ENCODE measurements at places on chromosomes 3 and 15.

DNA sequence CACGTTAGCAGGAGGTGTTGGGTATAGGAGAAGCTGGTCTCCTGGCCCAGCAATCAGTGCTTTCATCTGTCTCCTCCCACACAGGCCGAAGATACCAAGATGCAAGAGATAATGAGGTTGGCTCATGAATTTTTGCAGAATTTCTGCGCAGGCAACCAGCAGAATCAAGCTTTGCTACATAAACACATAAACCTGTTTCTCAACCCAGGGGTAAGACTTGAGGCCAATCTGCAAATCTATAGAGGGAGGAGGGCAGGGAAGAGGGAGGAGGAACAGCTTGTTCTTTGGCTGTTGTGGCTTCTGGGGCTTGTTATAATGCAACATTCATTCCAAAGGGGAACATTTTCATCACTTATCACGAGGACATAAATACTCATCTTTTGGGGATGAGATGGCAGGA lies 195.3 kb downstream of the ITPR1 start:
- no peak for DNase-seq

GRCh38 chr3:17802950-17803349 lies 60.5 kb upstream of the TBC1D5 start:
- DNase-seq, result no peak

GRCh38 chr3:48966367-48966766 lies 23.7 kb upstream of the P4HTM start:
- DNase-seq, result no peak

GRCh38 chr3:60207905-60208304 lies 1043.3 kb downstream of the FHIT start:
- no peak for DNase-seq

GRCh38 chr3:17087509-17087908 lies 202.8 kb downstream of the PLCL2 start:
- no peak for DNase-seq

- DNase-seq, result no peak
These were observed 437.1 kb upstream of the CBLB start for GRCh38 chr3:106305882-106306435.

- no peak for DNase-seq
These were observed 43.7 kb downstream of the ANKRD28 start for GRCh38 chr3:15754047-15754446.

GRCh38 chr15:35181538-35181937 lies 96.4 kb upstream of the NANOGP8 start:
- no peak for DNase-seq

DNA sequence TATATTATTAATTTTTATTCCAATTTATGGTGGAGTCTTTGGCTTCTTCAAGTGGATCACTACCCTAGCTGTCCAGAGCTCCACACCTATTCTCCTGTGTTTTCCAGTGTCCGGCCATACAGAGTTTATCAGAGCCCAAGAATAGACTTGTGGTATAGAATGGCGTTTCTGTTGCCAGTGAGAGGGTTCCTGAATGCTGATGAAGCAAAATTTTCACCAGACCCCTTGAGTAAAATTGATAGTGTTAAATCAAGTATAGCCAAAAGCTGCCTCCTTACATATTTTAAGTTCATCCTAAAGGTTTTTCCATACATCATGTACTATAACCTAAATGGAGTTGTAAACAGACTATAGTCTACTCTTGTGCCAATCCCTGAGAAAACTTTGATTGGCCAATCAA lies 171.5 kb upstream of the CHL1 start:
- DNase-seq, result no peak

GRCh38 chr3:153045150-153045549 lies 116.9 kb upstream of the RAP2B start:
- no peak for DNase-seq

- DNase-seq, result no peak
These were observed 53.8 kb downstream of the RBMS3 start for GRCh38 chr3:29334706-29335105.

DNA sequence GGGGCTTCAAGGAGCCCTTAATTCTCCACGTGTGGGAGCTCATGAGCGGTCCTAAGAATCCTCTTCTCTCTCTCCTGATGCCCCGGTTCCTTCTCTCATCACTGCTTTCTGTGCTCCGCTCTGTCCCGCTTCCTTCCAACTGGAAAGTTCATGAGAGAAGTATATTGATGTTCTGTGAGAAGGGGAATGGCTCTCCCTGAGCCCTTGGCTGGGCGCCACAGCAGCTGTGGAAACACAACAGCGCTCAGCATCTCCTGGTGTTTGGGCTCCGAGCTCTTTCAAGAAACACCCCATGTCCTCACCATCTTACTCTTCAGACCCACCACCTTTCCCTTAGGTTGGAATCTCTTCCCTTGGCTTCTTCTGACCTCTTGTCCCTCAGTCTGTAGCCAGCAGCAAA lies 161.7 kb downstream of the VGLL4 start:
- DNase-seq, result no peak

DNA sequence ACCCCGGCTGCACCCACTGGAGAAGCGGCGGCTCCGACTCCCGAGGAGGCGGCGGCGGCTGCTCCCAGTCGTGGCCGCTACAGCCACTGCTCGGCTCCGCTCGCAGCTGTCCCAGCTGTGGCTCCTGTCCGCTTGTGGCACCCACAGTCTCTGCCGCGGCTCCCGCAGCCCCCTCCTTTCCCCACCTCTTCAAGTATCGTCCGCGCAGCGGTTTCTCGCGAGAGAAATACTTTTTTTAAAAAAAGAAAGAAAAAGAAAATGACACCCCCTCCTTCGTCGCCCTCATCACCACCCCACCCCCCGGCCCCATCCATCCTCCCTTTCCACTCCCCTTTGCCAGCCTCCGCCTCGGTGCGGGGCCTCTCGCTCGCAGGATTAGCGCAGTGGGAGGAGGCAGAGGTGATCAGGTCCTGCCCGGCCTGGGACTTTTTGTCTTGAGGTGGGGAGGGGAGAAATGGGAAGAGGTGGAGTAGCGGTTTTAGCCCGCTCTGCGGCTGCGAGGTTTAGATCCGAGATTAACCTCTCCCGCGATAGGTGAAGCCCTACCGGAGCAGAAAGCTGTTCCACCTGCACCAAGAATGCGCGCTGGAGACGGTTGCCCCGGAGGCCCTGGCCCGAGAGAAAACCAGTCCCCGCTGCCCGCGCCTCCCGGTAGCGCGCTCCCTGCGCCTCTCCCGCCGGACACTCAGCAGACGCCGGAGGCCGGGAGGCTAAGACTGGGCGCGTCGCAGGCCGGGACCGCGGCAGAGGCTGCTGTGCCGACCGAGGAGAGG lies at the start of gene FBN1:
FBN1 (minus strand) TSS at position 152 of the 773 bp plus-strand sequence. CDS start 940 bp downstream, outside the sequence.
- no peak for DNase-seq

- no peak for DNase-seq
These were observed 1.3 kb downstream of the DMXL2 start for GRCh38 chr15:51621155-51621765.

DNA sequence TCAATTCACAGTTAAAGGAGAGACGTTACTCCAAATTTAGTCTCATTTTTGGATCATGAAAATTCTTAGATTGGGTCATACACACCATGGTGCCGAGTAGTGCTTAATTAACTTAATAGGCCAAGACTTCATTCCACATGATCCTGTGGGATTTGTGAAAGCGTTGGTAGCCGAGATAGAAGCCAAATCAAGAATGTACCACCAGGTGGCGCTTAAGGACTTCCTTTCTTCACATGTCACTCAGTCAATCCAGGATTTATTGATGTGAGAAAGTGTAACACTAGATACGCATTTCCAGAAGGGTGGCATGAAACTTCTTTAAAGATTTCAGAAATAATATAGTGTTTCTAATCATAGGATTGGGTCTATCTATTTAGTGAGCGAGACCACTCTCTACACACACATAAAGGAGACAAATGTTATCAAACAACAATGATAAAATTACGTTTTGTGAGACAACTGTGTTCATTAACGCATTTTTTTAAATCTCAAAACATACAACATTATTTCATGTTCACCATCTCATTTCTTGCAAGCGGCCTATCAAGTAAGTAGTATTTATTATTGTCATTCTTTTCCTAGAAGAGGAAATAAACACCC lies 436.1 kb downstream of the CHL1 start:
- no peak for DNase-seq

- no peak for DNase-seq
These were observed 69.3 kb downstream of the RAB11A start for GRCh38 chr15:65938604-65939003.

GRCh38 chr15:74460298-74460697 lies 662 bp downstream of the UBL7 start:
- DNase-seq, result no peak

- no peak for DNase-seq
These were observed 23.7 kb downstream of the ATRIP start for GRCh38 chr3:48470286-48470685.

GRCh38 chr15:77959432-77959879 lies 118.1 kb downstream of the TBC1D2B start:
- DNase-seq, result peak; percentile 53

DNA sequence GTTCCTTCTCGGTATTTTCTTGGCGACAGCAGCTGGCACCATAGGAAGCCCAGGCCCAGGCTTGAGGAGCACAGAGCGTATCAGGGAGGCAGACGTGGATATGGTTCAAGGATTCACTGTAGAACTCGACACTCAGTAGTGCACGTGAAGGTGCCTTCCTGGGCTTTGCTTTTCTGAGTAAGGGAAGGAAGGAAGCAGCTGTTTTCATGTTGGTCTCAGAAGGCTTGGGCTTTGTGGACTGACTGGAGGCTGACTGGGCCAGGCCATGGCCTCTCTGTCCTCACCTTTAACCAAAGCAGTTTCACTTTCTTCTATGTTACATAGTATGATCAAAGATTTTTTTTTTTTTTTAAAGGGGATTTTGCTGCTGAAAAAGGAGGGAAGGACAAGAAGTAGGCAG lies 6.9 kb upstream of the GHRL start:
- no peak for DNase-seq

- no peak for DNase-seq
These were observed 491.2 kb upstream of the PDZRN3 start for GRCh38 chr3:74115906-74116305.

- no peak for DNase-seq
These were observed 76.2 kb downstream of the CCK start for GRCh38 chr3:42189736-42190135.

DNA sequence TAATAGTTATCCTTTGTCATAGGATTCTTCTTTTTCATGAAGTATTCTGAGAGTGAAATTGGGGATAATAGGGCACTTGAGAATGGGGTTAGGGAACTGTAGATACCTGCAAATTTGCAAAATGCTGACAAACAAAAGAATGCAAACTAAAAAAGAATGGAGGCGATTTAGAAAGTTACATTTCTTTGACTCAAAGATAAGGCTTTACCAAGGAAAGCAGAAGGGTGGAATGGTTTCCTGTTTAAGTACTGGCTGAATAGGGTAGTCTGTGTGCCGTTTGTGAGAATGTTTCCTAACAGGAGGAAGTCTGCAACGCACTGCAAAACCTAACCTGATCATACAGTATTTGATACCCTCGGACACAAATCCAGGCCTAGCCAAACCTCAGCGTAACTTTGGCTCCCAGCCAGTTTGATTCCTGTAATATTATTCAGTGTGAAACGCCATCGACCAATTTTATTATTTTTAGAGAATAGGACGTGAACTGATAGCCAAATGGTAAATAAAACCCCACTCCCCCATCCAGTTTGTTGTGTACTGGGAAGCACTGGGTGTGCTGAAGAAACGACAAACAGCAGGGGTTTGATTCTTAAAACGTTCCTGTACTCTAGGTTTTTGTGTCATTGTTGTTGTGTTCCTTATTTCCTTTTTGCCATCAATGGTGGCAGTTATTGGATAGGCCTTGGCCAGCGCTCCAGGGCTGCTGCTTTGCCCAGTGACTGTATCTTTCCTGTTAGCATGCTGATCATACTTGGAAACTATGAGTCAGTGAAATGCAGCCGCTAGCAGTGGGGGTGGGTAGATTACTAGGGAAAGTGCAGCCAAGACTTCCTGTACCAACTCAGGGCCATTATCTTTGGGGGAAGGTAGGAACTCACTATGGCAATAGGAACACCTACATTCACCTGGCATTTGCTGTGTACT lies 148.0 kb upstream of the TBL1XR1 start:
- DNase-seq, result no peak

DNA sequence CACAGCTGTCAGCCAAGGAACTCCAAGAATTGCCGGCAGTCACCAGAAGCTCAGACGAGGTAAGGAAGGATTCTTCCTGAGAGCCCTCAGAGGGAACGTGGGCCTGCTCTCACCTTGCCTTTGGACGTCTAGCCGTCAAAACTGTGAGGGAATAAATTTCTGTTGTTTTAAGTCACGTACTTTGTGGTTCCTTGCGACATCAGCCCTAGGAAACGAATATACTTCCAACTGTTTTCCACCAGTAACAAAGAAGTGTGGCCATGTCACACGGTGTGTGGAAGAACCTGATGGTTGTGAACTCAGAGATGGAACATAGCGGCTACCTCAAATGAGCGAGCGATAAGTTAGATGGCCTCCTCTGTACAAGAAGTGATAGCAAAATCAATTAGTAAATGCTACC lies 41.0 kb upstream of the B3GNT5 start:
- DNase-seq, result no peak

- DNase-seq, result no peak
These were observed 234.9 kb upstream of the TPM1 start for GRCh38 chr15:62807539-62808130.

DNA sequence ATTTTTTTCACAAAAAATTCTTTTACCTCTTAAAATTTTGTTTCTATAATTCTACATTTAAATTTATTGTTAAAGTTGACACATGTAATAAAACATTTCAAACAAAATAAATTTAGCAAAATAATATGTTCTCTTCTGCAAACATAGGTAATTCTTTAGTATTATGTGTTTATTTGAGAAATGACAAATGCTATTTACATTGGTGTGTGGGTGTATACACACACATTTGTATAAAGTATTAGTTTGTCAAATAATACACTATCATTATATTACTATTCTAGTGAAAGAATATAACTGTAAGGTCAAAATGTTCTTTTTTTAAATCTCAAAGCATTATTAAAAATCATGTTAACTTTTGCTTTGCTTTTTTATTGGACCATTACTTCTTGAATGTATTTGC lies 1370.6 kb downstream of the SI start:
- DNase-seq, result no peak

DNA sequence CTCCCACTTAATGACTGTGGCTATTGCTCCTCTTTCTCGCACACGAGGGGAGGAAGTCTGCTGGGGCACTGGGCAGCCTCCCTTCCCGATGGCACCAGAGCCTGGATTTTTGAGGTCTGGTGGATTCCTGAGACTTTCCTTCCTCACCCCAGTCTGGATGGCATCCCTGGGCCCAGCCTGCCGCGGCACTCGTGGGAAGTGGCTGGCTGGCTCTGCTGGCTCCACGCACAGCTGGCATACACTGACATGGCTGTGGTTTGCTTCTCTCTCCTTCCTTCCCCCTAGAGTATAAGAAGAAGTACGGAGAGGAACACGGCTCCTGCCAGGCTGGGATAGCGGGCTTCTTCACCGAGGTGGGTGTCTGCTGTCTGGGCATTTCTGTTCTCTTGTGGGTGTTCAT lies 319.8 kb upstream of the LRRFIP2 start:
- DNase-seq, result no peak

- DNase-seq, result no peak
These were observed 8.5 kb upstream of the FANCD2 start for GRCh38 chr3:10017636-10018292.

- DNase-seq, result no peak
These were observed 290.6 kb upstream of the ARHGEF26 start for GRCh38 chr3:153830552-153830951.
